ENCODE measurements at places on chromosomes 7 and 10. TPM values are rescaled to one million over a fixed set of nuclear protein-coding genes. Genes with fewer than 3 reads are reported as not detected.
A peak's percentile ranks its signal among the peaks of the same experiment; 100 is the strongest.

GRCh38 chr10:59695637-59696036 lies 14.0 kb downstream of the SLC16A9 start:
- no peak for DNase-seq

DNA sequence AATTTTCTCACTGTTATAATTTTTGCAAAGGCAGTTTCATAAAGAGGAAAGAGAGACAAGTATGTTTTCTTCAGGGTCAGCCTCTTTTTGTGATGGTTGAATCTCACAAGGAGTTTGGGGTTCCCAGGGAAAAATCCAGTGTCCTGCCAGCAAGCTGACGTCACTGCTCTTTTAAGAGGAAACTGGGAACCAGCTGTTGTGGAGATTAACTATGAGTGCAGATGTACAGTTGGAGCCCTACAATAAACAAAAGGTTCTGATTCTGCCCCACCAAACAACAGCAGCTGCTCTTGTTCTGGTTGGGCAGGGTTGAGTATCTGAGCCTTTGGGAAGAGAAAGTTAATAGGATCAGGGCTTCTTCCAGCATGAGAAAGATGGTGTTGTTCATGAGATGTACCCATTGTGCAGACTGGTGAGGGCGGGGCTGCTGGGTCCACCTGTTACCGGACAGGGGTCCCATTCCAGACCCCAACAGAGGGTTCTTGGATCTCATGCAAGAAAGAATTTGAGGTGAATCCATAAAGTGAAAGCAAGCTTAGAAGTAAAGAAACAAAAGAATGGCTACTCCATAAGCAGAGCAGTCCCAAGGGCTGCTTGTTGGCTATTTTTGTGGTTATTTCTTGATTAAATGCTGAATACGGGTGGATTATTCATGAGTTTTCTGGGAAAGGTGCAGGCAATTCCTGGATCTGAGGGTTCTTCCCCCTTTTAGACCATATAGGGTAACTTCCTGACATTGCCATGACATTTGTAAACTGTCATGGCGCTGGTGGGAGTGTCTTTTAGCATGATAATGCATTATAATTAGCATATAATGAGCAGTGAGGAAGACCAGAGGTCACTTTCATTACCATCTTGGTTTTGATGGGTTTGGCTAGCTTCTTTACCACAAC lies 12.5 kb downstream of the PRF1 start:
- DNase-seq, result no peak

GRCh38 chr7:102376964-102377466 lies 19.1 kb upstream of the PRKRIP1 start:
- DNase-seq, result no peak

DNA sequence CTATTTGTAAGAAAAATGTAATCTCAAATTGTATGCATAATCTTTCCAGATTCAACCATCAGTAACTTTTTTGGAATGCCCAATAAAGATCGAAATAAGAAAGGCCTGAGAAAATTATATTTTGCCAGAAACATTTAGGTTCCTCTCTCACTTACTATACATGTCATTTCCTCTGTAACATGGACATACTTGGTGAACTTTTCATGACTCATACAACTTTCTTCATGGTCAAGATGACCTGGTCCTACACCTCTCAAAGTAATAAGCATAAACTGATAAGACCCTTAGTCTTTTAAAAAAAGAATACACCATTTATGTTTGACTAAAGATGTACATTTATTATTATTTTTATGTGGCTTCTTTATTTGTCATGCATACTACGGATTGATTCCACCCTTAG lies 125.3 kb downstream of the REEP3 start:
- DNase-seq, result no peak

DNA sequence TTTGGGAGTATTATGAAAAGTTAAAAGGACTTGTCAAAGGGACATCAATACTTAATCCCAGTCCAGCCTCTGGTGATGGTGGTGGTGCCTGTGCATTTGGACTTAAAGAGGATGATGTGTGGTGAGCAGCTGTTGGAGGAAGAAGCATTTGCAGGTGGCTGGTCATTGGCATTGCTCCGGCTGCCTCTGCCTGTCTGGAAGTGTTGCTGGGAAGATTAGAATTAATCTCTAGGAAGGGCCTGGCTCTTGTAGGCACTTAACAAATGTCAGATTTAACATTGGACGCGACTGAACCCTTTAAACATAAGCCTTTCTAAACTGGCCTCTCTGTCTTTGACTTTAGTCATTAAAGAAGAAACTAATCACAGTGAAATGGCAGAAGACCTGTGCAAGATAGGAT lies 58.8 kb downstream of the FIGNL1 start:
- no peak for DNase-seq

HYAL4 gene
- total RNA-seq, result not detected

- DNase-seq, result no peak
Observed at GRCh38 chr10:90816466-90816865, 41.4 kb downstream of the HTR7 start.

DNA sequence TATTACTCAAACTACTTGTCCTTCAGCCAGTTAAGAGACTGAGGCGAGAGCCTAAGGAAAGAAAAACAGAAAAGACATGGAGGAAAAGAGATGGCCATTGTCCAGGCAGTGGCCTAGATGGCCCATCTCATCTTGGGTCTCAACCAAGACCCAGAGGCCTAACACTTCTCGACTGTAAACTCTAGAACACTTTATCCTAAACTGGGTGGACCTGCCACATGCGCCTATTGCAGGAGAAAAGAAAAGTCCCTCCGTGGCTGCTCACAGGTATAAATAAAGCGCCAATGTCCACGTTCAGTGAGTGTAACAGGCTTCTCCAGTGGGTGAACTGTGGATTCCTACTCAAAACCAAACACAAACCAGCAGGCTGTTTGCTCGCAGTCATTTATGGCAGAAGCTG lies 92.7 kb upstream of the DDC start:
- no peak for DNase-seq

SYCE1 gene
- total RNA-seq, result not detected

DNA sequence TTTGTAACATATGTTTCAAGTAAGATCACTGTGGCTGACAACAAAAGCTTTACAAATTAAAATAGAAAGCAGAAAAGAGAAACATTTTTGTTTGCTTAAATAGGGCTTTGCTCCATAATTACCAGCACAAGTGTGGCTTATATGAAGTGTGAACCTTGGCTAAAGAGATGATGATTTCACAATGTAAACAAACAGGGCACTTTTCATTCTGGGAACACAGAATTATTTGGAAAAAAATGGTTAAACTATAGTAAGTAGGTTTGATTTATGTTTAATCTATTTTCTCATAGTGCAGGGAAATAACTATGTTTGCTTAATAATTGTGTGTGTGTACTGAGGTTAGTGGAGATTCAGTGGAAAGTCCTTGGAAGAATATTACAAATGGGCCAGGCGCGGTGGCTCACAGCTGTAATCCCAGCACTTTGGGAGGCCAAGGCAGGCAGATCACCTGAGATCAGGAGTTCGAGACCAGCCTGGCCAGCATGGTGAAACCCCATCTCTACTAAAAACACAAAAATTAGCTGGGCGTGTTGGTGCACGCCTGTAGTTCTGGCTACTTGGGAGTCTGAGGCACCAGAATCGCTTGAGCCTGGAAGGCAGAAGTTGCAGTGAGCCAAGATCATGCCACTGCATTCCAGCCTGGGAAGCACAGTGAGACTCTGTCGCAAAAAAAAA lies 19.1 kb upstream of the OTUD1 start:
- DNase-seq, result no peak

GRCh38 chr10:8069627-8070026 lies 15.1 kb downstream of the GATA3 start:
- no peak for DNase-seq

CDK13 gene
- total RNA-seq, result 36.0 TPM

ASIC3 gene
- total RNA-seq, result 2.5 TPM

ZNF438 gene
- total RNA-seq, result 3.9 TPM

DNA sequence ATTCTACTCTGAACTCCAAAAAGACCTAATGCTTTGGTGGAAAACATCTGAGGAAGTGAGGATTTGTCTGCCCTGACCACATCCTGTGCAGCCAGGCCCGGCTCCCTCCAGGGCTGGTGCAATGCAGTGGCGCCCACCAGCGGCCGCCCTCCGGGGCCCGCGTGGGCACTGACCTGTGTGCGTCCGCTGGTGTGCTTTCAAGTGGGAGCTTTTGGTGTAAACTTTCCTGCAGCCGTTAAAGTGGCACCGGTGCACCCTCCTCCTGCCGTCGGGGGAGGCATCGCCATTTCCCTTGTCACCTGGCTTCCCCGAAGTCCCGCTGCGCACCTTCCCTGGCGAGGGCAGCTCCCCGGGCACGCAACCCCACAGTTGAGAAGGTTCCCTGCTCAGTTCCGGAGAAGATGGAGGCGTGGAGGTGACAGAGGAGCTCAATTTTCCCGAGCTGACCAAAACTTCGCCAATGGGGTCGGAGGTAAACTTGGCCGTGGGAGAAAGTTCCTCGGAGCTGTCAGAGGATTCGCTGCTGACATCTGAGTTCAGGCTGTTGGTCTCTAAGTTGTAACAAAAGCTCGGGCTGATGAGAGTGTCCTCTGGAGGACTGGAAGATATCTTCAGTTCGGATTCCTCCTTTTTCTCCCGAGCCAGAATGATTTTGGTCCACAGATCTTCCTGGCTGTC lies 3.4 kb downstream of the KLF6 start:
- no peak for DNase-seq

GRCh38 chr10:68787813-68788212 lies 39.5 kb upstream of the STOX1 start:
- DNase-seq, result no peak

SLC16A12 gene
- 1.2 TPM for total RNA-seq

DNA sequence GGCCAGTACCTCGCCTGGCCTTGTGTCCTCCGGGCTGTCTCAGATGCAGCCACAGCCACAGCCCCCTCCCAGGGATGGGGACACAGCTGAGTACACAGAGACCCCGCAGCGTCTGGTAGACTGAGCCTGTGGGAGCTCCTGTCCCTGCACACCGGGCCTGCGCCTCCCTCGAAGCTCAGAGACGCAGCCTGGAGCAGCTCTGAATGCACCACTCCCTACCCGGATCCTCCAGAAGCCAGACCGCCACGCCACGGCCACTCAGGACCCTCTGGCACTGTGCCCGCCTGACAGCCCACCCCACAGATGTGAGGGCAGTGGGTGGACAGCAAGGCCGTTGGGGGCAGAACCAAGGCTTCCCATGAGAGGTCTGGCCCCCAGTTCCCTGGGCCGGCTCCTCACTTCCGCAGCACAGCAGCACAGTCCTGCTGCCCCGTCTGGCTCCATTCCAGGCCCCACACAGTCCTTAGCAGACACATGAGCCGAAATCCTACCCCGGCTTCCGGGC lies 40.8 kb downstream of the PAPOLB start:
- no peak for DNase-seq

NAT16 gene
- total RNA-seq, result 0.12 TPM

DNA sequence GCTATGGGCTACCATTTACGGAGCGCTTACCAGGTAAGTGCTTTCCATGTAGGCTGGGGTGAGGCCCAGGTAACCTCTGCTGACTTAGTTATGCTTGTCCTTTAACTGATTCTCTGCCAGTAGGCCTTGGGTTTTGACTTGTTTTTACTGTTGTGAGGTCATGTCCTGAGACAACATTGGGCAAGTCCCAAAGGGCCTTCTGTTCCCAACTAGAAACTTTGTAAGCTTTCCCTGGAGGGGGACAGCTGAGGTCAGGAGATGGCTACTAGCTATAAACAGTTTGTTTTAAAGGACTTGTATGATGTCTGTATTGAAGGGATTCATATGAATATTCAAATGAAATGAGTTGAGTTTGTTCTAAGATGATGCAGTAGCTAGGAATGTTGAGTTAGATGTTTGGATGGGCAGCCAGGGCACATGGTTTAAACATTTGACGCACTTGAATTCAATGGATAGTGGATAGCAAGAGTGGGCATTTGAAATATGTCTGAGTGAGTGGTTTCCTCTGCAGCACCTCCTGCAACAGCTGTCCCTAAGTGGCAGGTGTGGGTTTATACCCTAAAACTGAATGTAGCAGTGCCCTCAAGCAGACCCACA lies 10.0 kb upstream of the SGPL1 start:
- DNase-seq, result no peak

- no peak for DNase-seq
Observed at GRCh38 chr10:71562904-71563303, 156.7 kb downstream of the C10orf105 start.

DNA sequence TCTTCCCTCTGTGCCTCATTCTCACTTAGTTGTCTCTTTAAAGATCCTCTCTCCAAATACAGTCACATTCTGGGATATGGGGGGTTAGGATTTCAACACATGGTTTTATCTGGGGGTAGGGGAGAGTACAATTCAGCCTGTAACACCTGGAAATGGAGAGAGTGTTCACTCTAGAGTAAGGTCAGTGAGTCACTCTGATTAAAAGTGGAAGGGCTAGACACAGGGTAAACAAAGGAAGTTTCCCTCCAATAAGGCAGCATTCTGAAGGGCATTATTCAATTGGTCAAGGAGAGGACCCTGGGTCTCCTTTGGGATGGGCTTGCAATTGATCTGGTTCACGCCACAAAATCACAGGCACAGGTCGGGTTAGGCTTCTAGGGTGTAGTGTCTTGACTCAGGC lies 232.8 kb upstream of the NPSR1 start:
- no peak for DNase-seq

- DNase-seq, result no peak
Observed at GRCh38 chr7:128673571-128673970, 1.5 kb downstream of the GARIN1A start.

DNA sequence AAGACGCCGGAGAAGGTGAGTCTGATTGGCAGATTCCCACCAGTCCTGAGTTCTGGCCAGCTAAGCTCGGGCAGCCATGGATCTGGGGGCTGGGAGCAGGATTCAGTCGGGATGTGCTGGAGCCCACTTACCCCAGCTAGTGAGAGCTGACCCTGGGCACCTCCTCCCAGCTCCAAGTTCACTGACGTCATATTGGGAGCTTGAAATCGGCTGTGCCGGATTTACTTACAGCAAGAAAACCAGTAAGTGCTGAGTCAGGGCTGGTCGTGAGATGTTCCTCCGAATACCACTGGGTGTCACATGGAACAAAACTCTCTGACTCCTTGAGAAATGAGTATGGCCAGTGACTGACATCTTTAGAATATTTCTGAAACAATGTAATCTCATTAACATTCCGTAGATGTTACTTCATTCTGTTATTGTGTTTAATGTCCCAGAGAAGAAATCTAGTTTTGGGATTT lies 621.2 kb downstream of the SDK1 start:
- DNase-seq, result peak; percentile 91

GRCh38 chr10:88886557-88886956 lies 6.5 kb downstream of the STAMBPL1 start:
- no peak for DNase-seq

ATOH7 gene
- total RNA-seq, result 0.58 TPM

AQP1 gene
- 0.72 TPM for total RNA-seq

- no peak for DNase-seq
Observed at GRCh38 chr7:82959528-82959927, 203.2 kb downstream of the PCLO start.

DNA sequence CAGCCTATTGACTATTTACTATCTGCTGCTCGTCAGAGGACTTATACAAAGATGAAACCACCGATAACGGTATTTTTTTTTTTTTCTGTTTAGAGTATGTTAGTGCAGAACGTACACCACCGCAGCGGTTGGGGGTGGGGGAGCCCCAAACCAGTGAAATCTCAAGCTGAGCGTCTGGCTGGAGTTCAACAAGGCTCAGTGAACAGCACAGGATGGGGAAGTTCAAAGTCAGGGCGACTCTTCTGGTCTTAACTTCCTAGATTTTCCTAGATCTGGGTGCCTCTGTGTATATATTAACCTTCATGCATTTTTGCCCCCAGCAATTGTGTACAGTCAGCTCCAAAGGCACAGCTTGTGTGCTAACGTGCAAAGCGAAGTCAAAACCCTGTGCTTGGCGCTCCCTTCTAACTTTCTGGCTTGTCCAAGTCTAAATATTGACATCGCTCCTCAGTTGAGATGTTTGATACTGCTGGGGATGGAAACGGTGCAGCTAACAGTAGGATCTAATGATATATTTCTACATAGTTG lies 1.1 kb downstream of the RHOBTB1 start:
- DNase-seq, result no peak

GRCh38 chr7:44311561-44312495 lies 13.6 kb downstream of the CAMK2B start:
- no peak for DNase-seq
